ENCODE measurements at places on chromosomes 4 and X.

GRCh38 chrX:102558607-102559006 is 40.7 kb upstream of the ARMCX5 start:
- no peak for DNase-seq

GRCh38 chr4:183831026-183831446 is 74.1 kb upstream of the STOX2 start:
- no peak for DNase-seq

- DNase-seq, result no peak
Measured at GRCh38 chrX:53494436-53494835, 60.3 kb upstream of the HSD17B10 start.

GRCh38 chrX:51569561-51569960 is 49.2 kb downstream of the CENPVL3 start:
- no peak for DNase-seq

- DNase-seq, result no peak
Measured at GRCh38 chr4:39476187-39476895, 17.5 kb downstream of the LIAS start.

DNA sequence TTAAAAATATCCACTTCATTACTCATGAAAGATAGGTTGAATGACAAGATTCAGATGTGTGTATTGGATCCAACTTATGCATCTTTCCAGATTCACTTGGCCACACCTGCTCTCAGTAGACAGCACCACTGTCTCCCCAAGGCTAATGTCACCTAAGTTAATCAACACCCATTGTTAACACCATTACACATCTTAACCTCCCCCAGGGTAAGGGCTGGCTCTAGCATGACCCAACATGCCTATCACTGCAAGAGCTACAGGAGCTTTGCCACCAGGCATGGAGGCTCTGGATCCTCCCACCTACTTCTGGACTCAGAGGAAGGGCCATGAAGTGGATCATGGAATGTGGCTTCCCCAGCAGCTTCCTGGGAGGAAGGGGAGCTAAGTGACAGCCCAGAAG is 32.8 kb upstream of the LSM6 start:
- no peak for DNase-seq

DNA sequence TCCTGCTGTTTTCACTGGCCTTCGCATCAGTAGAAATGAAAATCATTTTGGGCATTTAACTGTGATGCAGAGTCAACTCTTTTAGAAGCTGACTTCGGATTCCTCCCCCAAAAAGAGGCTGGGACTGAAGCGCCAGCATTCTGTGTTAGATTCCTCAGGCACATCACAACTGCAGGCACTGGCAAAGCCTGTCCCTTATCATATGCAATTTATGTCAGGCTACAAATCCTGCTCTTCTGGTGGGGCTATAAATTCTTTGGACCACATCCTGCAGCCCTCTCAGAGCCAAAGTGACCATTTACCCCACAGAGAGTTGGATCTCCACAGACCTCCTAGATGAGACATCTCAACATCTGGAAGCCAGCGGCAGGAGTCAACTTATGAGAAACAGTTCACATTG is 138.4 kb downstream of the CBR4 start:
- no peak for DNase-seq

GRCh38 chr4:156505341-156505955 is 466.2 kb downstream of the PDGFC start:
- DNase-seq, result no peak

DNA sequence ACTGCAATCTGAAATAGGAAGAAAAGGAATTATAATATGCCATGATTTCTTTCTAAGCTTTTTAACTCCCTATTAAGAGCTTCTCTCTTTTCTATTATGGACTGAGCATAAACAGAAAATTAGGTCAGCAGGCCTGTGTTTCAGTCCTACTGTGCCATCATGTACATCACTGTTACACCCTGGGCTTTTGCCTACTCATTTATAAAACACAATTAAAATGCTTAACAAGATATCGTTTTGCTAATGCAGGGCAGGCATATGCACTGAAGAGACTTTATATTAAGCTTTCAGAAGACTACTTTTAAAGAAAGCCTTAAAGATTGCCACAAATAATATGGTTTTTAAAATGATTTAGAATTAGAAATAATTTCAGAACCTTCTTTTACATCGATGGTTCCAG is 828 bp upstream of the BBS12 start:
- no peak for DNase-seq

DNA sequence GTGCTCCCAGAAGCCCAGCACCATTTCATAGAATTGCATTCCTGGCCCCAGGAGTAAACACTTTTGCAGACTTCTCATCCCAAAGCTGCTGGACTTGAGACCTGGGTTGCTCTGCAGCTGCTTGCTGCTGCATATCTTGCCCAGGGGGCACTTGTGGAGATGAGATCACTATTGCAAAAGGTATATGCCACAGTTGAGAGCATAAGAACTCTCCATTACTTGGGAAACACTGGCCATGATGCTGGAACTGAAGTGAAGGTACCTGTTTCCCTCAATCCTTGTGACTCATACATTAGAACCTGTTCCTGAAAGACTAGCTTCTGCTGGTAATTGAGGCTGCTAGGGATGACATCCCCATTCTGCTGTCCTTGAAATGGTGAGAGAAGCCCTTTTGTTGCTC is 43.1 kb upstream of the WDR1 start:
- DNase-seq, result no peak

DNA sequence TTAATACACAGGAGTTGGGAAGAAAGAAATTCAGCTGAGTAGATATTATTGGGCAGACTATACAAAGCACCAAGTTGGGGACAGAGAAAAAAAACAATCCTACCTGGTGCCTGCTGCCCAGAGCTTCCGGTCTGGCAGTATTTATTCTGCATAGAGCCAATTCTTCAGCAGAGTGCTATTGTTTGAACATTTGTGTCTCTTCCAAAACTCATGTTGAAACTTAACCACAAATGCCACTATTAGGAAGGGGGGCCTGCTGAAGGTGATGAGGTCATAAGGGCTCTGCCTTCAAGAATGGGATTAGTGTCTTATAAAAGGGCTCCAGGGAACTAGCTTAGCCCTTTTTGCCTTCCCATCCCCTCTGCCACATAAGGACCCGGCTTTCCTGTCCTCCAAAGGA is 136.2 kb downstream of the EVC2 start:
- no peak for DNase-seq

DNA sequence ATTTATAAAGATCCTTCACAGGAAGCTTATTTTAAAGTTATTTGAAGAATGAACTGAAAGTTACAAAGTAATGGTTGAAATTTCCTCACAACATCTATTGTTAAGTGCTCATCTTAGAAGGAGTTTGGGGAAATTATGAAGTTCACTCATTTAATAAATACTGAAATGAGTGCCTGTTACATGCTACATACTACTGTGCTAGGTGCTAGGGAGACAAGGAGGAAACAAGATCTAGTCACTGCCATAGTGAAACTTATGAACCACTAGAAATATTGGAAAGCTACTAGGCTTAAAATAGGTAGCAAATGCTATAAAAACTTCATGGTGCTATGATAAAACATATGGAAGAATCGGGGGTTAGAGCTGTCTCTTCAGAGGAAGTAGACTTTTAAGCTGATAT is 97.1 kb downstream of the JADE1 start:
- DNase-seq, result no peak

DNA sequence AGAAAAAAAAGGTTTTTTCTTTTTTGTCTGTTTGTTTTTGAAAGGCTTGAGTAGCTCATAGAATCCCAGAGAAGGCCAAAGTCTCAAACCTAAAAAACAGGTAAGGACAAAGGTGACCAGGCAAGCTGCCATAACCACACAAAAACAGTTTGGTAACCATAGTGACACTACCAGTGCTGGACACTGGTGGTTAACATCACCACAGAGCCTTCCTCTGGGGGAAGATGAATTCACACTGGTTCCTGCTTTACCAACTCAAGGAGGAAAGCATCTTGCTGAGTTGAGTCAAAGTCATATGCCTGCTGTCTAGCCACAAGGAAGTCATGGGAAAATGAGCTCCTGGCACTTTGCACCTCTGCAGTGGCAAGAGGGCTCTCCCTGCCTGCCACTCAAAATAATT is 32.5 kb downstream of the IDS start:
- DNase-seq, result no peak

GRCh38 chrX:74784629-74785028 is 140.6 kb downstream of the NEXMIF start:
- no peak for DNase-seq

GRCh38 chrX:40098264-40099054 is 701 bp upstream of the BCOR start:
- no peak for DNase-seq

DNA sequence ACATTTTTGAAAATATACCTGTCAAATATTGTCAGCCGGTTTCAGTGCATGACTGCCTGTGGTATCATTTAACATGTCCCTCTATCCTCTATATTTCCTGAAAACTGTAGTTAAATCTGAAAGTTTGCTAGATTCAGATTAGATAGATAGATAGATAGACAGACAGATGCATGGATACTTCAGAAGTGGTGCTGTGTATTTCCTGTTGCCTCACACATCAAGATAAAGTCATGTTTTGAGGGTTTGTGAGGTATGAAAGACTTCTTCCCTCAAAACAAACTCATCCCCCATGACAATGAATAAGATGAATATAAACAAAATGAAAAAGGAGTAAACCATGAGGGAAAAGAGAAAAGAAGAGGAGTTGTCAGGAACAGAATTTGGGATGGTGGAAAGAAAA is 6.0 kb upstream of the BST1 start:
- DNase-seq, result no peak

GRCh38 chr4:77662396-77662795 is 56.8 kb downstream of the CXCL13 start:
- no peak for DNase-seq

All from stimulated activated CD8-positive, alpha-beta memory T cell treated with anti-CD3 and anti-CD28 coated beads, Interleukin-7, amount 100 ng/mL, for 1 hour (primary cell).